Stimulated activated CD8-positive, alpha-beta memory T cell treated with anti-CD3 and anti-CD28 coated beads, Interleukin-4, amount 100 ng/mL, for 1 hour (primary cell): ENCODE measurements at places on chromosomes 3 and 15.

DNA sequence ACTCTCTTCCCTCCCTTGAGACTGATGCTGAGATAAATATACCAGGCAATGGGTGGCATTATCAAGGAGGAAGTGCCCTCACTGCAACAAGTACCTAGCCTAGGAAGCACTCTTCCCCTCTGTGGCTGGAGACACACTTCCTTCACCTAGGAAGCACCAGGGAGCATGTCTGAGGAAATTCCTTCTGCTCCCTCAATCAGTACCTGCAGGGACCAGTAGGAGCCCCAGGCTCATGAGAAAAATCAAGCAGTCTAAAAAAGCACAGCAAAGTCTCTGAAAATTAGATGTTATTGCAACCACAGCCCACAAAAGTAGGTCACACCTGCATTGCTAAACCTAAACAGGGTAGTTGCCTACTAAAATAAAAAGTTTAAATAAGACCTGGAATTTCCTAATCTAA, 78.2 kb upstream of the TRPM1 start:
- no peak for DNase-seq

DNA sequence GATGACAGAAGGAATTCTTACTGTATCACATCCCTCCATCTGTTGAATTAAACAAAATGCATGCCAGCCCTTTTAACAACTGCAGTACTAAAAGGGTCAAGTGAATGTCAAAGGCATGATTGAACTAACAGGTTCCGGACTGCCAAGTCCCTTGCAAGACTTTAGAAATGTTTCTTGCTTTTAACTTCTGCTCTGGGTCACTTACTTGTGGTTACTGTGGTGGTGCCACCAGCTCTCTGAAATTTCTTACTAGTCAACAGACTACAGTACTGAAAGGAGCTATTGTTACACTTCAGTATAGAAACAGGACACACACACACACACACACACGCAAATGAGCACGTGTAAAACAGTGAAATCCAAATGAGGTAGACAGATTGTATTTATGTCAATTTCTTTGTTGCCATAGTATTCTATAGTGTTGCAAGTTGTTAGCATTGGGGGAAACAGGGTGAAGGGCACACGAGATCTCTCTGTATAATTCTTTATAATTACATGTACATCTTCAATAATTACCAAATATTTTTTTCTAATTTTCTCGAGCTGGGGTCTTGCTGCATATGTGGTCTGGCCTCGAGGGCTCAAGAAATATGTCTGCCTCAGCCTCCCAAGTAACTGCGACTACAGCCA, 79.9 kb upstream of the SLC25A26 start:
- no peak for DNase-seq

- no peak for DNase-seq
These were observed 29.6 kb downstream of the LMLN start for GRCh38 chr3:197989651-197990050.

GRCh38 chr3:36305929-36306520, 74.3 kb upstream of the STAC start:
- no peak for DNase-seq

GRCh38 chr3:159669766-159670165, 318.9 kb upstream of the IL12A start:
- no peak for DNase-seq

DNA sequence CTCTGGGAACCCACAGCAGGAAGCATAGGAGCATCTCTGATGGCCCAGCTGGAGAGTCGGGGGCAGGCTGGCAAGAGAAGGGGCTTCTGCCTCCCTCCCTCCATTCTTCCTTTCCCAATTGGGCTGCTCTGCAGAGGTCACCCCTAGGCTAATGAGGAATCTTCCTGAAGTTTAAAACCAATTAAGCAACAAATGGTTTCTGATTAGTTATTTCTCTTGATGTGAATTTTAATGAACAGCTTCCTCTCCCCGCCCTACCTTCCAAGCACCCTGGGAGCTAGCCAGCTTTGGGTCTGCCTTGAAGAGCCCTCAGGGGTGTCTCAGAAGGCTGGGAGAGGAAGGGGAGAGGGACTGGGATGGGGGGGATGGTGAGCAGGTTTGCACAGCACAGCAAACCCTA, 24.6 kb upstream of the HCN4 start:
- no peak for DNase-seq

DNA sequence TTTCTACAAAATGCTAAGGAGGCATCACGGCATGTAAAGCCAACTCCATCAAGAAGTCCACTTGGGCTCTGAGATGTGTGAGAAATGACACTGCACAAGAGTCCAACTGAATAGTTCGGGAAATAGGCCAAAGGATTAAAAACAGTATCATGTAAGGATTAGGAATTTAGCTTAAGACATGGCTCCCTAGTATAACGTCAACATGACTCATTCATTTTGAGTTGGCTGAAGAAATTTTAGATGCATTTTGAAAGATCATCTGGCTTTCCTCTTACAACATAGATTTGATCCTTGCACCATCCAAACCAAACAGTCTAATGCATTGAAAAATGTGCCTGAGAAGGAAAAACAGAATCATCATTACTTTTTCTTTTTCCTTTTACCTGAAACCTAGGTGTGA, 109.3 kb upstream of the MME start:
- DNase-seq = no peak

DNA sequence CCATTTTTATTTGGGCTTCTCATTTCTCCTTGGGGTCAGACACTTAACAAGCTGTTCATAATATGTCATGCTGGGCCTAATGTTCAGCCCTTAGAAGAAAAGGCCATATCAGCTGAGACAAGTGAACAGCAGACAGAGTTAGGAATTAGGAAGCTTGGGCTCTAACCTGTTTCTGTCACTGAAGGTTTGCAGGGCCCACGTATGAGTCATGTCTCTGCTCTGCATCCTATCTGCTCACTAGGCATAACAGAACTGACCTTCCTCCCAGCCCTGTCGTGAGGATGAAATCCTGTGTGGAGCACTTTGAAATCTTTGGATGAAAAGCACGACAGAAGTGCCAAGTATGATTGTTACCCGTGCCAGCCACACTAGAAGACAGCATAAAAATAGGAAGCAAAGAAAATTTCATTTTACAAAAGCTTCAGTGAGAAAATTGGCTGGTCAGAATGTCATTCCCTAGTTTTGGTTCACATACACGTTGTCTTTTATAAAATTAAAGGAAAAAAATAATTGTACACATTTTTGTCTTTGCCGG, 26.5 kb upstream of the CD47 start:
- no peak for DNase-seq

- no peak for DNase-seq
These were observed 91.1 kb upstream of the ALDH1A3 start for GRCh38 chr15:100788418-100789105.

DNA sequence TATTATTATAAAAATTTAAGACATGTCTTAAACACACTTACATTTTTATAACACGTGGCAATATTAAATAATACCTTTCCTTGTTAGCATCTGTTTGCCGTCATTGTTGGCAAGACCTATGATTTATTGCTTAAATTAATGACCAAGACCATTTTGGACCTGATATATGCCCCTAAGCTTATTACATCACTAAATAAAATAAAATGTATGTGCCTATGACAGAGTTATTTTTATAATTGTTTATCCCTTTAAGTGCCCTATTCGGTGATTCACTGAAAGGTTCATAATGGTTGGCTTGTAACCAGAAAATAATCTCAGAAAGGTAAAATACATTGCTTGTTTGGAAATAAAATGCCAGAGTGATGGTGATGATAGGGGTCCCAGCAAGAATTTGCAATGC, 17.5 kb downstream of the CDIN1 start:
- DNase-seq = no peak

GRCh38 chr3:128081846-128082245, 29.6 kb downstream of the SEC61A1 start:
- DNase-seq = no peak

- DNase-seq = no peak
These were observed 646.6 kb downstream of the TUSC7 start for GRCh38 chr3:117356091-117356705.

- DNase-seq = no peak
These were observed 66.4 kb upstream of the SNRPA1 start for GRCh38 chr15:101361418-101361817.

DNA sequence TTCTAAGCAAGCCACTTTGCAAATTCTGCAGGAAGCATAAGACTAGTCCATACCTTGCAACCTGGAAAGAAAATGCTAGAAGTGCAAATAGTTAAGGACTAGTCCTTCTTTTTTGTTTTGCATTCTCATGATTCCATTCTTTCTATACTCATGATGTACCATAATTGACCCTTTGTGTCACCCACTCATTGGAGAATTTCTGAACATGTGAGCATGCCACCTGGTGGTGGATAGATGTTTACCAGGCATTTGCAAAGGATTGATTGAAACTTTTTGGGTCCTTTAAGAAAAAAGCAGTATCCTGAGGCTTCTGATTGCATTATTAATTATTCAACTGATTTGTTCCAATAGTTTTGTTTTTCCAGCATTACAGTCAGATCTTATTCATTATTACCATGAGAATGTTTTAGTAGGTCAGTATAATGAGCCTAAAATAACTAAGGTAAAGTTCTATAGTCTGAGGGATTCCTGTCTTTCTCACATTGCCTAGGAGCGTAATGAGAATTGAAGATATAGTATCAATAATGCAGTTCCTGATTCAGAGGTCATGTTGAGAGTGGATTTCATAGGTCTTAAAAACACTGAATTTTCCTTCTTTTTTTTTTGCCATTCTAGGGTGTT, 20.2 kb upstream of the DIPK2A start:
- DNase-seq = no peak

DNA sequence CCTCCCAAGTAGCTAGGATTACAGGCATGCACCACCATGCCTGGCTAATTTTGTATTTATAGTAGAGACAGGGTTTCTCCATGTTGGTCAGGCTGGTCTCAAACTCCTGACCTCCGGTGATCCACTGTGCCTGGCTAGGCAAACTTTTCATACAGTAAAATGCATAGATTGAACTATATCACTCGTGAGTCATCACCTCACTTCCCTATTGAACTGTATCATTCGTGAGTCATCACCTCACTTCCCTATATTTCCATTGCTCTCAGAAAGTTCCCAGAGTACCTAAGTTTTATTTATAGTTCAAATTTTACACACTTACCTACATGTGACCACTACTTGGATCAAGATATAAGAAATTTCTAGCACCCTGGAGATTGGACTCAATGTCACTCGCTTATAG, 73.6 kb upstream of the ACAD9 start:
- no peak for DNase-seq

DNA sequence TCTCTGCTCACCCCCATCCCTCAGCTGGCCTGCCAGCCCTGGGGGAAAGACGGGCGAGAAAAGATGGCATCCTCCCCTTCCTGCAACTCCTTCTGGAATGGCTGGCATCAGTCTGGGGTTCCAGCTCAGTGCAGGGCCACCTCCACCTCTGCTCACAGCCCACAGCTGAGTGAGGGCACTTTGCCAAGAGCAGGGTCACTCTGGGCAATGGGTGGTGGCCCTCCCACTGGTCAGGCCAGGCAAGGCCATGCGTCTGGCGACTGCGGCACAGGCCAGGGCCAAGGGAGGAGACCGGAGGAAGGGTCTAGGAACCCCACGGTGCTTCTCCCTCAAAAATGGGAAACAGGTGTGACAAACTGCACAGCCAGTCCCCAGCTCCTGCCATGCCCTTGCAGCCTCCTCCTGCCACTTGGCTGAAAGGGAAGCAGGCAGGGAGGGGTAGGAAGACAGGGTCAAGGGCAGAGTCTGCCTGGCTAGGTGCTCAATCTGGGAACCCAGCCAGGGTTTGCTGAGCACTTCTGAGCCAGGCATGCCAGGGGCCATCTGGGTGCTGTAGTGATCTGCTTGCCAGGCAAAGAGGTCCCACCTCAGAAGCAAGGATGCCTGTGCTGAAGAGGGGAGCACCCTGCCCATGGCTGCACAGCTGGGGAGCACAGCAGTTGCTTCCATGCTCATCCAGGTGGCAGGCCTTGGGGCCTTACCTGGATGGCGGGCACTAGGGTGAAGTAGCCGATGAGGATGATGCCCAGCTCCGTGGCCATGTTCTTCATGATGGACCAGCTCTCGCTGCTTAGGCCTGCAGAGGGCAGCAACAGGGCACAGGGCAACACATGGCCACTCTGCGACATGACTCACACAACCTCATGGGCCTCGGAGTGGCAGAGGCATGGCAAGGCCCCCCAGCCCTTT, 41.2 kb downstream of the PTPN23 start:
- DNase-seq = no peak

- no peak for DNase-seq
These were observed 188.1 kb downstream of the FOXP1 start for GRCh38 chr3:71395470-71395869.

GRCh38 chr3:183100376-183100775, 1.1 kb upstream of the MCCC1 start:
- DNase-seq = no peak

- no peak for DNase-seq
These were observed 16.0 kb downstream of the DZIP1L start for GRCh38 chr3:138099417-138099816.
